Fibroblast of the aortic adventitia (primary cell): ENCODE measurements at places on chromosomes 3 and 15.

- no peak for DNase-seq
Measured at GRCh38 chr3:69219101-69219708, 96.8 kb upstream of the LMOD3 start.

DNA sequence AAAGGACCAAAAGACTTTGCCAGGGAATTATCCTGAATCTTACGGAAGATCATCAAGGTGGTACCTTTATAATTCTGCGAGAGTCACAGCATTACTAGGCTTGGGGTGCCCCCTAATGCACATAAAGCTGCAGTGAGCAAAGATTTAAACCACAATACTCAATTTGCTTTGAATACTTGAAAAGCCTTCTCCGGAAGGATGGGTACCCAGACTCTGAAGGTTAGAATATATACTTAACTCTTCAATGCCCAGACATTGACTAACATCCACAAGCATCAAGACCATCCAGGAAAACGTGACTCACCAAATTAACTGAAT lies 117.8 kb upstream of the KCNH8 start:
- no peak for DNase-seq

DNA sequence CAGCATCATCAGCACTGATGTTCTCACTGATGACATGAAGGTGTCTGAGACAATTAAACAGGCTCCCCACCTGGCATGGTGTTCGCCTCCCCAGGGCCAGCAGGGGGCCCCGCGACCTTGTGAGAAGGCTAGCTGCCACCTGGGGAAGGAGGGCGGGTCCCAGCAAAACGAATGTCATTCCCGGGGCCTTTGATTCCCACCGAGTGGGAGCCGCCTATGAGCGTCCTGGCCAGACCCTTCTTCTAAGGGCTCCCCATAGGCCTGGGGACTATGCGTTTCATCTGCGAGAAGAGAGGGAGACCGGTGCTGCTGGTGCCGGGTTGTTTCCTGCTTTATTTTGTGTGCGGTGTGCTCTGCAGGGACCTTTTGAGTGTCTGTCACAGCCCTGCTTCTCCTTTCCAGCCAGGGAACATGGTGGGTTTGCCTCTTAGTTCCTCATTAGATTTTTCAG lies 20.5 kb upstream of the MINDY4B start:
- no peak for DNase-seq

DNA sequence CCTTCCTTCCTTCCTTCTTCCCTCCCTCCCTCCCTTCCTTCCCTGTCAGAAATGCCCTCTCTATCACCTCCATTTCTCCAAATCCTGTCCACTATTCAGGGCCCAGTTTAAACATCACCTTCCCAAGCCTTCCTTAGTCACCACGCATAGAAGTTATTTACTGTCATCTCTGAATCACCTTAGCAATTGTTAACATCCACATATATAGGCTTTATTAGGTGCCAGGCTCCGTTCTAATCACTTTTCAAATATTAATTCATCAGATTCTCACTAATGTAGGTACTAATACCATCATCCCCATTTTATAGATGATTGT lies 1.1 kb upstream of the MAGEF1 start:
- no peak for DNase-seq

DNA sequence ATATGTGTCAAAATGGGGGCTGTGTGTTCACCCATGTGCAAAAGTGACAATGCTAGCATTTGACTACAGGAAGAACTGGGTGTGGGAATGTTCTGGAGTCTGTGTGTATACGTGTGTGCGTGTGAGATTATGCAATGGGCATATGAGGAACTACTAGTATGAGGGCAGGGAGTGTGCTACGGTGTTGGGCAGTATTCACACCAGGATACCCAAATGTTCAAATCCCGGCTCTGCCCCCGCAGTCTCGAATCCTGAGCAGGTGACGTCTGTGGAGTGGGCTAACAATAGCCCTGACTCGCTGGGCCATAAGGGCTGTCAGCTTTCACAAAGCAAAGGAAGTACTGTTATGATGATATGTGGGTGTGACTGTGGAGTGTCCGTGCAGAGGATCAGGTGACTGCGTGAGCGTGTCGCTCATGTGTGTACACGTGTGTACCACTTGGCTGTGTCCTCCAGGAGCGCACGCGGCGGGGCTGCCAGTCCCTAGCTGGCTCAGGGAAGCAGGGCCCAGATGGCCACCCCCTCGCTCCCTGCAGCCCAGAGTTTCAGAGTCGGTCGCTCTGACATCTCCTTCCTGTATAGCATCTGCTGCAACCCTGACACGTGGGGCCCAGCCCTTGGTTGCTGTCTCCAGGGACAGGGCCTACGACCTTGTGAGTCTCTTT lies 27.2 kb downstream of the IQSEC1 start:
- no peak for DNase-seq
